NCI-H187 (cell line): ENCODE measurements at places on chromosomes 7 and 10.
A peak's percentile ranks its signal among the peaks of the same experiment; 100 is the strongest.

- DNase-seq = no peak
Measured at GRCh38 chr10:114652402-114653368, 5.4 kb downstream of the ABLIM1 start.

- no peak for DNase-seq
Measured at GRCh38 chr10:101818872-101819633, 809 bp upstream of the OGA start.

- no peak for DNase-seq
Measured at GRCh38 chr7:101952355-101953247, 135.2 kb downstream of the CUX1 start.

DNA sequence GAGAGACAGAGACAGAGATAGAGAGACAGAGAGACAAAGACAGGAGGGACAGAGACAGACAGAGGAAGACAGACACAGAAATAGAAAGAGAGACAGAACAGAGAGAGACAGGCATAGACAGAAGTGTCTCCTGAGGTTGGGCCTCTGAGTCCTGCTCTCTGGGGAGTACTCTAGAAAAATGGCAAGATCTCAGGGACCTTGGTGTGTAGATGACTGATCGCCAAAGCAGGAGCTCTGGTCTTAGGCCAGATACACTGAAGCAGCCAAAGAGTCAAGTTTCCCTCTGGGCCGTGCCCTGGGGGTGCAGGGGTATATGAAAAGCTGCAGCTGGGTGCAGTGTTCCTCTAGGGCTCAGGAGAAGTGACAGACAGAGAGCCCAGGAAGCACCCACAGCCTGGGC, 176.6 kb upstream of the TNS3 start:
- no peak for DNase-seq

GRCh38 chr7:130063036-130063435, 7.3 kb upstream of the KLHDC10 start:
- peak; percentile 7 for DNase-seq

DNA sequence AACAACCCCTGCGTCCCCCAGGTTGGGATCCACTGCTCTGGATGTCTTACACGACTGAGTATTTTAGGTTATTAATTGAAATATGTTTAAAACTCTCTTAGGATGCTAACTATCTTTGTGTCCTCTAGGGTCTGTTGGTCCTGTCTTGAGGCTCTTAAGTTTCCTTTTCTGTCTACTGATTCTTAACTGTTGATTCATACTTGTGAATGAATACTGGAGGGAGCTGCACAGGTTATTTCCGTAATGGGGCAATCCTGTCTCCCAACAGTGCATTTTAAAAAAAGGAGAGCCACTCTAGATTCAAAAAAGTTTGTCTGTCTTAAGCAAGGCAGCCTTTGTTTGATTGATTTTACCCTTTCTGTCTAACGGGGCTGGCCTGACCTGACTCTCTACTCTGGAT, 237.6 kb upstream of the POM121L12 start:
- DNase-seq = no peak

DNA sequence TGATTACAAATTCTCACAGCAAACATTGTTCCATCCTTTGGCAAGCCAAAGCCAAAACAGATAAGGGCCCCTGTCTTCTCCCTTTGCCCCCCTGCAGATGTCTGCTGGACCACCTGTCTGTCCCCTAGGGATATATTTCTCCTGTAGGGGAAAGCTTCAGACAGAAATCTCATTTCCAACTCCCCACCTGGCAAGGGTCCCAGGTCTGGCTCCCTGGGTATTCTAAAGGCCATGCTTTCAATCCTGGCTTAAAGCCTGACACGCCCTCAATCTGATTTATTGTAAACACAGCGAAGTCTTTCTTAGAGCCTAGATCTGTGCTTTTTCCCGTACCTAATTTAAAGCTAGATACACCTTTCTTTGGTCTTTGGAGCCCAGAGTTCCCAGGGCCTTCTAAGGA, 66.1 kb downstream of the KCNMA1 start:
- no peak for DNase-seq

GRCh38 chr10:78937393-78937792, 131.4 kb upstream of the ZMIZ1 start:
- no peak for DNase-seq

DNA sequence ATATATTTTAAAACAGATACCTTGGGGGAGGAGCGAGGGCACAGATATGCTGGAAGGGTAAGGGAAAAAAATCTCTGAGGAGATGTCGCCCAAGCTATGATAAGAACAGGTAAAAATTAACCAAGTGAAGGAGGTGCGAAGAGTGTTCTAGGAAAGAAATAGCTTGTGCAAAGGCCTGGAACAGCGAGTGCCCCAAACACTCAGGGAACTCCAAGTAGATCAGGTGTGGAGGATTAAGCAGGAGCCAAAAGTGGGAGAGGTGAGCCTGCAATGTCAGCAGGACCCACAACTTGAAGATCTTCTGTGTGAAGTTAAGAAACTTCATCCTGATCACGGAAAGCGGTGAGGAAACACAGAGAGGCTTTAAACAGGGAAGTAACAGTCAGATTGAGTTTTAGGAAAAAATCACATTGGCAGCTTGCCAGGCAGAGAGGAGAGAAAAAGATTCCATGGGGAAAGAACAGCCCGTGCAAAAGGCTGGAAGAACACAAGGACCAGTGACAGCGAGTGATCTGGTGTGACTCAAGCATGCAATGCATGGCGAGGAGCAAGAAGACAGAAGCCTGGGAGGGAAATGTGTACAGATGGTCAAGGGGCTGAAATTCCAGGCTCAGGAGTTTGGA, 30.7 kb downstream of the FGF8 start:
- DNase-seq = no peak

DNA sequence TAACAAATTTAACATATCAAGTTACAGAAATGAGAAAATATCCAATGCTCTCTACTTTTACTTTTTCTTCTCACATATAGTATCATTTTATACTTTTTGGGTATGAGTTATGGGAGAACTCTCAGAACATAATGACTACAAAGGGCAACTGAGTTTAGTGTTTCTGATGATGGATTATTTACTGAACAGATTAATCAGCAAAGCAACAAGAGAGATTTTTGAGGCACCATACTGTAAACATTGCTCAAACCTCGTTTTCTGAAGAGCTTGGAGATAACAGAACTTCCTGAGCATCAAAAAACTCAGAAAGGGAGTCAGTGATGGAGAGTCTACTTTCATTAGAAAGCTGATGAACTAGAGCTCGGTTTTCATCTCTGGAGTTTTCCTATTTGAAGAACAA, 84.8 kb upstream of the GSDME start:
- DNase-seq = no peak

DNA sequence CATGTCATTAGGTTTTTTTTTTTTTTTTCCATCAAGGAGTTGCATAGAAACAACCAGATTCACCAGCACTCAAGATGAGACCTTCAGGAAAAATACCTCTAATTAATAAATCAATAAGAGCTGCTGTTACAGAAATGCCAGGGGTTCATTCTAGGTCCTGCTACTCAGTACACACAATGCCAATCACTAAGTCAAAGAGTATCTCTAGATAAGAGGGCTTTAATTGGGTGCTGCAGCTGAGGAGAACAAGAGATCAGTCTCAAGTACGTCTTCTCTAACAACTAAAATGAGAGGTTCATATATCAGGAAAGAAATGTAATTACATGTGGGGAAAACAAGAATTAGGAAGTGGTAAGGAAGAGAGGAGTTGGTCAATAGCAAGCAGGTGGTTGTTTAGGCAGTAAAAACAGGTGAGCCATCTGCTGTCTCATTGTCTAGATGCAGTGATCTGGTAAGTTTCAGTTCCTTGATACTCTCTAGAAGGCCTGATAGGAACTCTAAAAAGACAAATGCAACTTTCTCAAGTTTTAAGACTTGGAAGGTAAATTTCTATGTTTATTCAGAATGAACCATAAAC, 272.9 kb upstream of the ZWINT start:
- DNase-seq = no peak

- no peak for DNase-seq
Measured at GRCh38 chr7:136993377-136993776, 124.9 kb downstream of the CHRM2 start.

DNA sequence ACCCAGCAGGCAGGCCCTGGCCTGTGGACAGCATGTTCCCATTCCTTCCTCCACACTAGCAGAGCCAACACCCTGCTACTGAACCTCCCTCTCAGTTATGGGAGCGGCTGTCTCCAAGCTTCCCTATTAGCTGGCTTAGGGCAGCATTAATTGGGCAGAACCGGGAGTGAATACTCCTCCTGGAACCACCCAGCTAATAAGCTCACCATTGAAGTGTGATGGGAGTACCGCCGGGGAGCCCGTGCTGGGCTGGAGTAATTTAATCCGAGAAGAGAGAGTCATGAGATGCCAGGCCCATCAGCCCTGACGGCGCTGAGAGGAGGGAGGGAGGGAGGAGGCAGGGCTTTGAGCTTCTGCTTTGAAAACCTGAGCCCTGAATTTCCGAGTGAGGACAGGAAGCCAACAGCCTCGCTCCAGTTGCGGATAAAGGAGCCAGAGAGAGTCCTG, 31.8 kb upstream of the ELFN1 start:
- no peak for DNase-seq

GRCh38 chr7:25579778-25580075, 351.4 kb upstream of the NPVF start:
- no peak for DNase-seq

GRCh38 chr10:99303899-99304861, 25.0 kb upstream of the CNNM1 start:
- DNase-seq = no peak

GRCh38 chr7:143305423-143306070, 10.4 kb upstream of the CLCN1 start:
- DNase-seq = no peak

DNA sequence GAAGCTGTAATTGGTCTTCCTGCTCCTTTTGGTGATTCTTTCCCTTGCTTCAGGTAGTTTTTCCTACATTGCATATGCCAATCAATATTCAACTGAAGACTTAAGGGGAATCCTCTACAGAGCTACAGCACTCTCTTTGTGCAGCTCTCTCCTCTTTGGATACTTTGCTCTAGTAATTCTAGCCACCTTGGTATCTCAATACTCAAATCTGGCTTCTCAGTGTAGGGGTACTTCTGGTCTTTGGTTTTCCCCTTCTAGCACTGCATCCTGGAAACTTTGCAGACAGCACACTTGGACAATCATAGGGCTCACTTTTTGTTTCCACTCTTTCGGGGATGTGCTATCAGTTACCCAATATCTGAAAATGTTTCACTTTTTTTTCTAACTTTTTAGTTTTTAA, 9.9 kb downstream of the PHTF2 start:
- no peak for DNase-seq

- DNase-seq = no peak
Measured at GRCh38 chr7:15652776-15653290, 33.6 kb downstream of the MEOX2 start.

DNA sequence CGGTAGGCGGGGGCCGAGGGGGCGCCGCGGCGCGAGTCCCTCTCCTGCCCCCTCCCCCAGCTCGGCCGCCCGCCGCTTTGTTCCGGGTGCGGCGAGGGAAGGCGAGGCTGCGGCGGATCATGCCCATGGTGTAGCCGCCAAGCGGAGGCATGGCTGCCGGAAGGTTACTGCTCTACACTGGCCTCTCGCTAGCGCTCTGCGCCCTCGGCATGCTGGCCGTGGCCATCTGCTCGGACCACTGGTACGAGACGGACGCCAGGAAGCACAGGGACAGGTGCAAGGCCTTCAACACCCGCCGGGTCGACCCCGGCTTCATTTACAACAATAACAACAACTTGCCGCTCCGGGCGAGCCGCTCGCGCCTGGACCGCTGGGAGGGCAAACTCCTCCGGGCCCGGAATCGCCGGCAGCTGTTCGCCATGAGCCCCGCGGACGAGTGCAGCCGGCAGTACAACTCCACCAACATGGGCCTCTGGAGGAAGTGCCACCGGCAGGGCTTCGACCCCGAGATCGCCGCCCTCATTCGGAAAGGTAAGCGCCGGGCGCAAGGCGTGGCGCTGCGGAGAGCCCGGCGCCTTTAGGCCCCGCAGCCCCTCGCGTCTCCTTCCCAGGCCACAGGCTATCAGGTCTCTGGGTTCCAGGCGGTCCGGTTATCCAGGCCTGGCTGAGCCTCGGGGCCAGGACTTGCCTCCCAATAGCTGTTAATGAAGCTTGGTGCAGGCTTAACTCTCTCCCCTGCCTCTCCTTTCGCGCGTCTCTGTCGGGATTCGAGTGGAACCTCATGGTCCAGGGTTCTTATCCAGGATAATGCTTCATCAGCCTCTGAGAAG, 513 bp downstream of the TMEM178B start:
- DNase-seq = peak; percentile 30

GRCh38 chr10:89474452-89474851, 60.1 kb downstream of the IFIT5 start:
- DNase-seq = no peak

- peak; percentile 57 for DNase-seq
Measured at GRCh38 chr10:75402486-75403143, 1.1 kb upstream of the ZNF503 start.

GRCh38 chr7:112206991-112207592, 597 bp downstream of the ZNF277 start:
- no peak for DNase-seq

DNA sequence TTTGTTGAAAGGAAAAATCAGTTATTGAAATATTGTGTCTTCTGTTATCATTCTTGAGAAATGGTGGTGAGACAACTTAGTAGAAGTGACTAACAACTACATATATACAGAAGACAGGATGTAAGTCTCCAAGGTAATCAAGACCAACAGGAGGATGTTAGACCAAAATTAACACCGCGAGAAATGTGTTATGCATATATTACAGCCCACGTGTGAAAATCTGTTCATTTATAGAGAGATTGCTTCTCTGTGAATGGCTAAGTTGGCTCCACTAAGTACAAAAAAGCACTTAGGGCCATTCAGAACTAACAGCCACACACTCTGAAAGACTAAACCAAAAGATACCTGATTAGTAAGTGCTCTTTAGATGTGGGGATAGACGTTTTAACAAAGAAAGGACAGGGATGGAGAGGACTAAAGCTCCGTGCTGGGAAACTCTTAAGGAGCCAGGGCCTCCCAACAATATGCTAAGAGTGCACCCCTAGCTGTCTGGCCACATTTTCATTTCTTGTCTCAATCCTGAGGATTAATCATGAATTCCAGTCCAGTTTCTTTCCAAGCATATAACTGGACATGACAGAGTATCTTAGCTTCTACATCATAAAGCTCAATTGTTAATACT, 26.5 kb downstream of the HDAC9 start:
- DNase-seq = peak; percentile 34

GRCh38 chr10:26381986-26382385, 56.2 kb upstream of the APBB1IP start:
- DNase-seq = no peak

GRCh38 chr10:96074776-96075175, 31.4 kb downstream of the CCNJ start:
- DNase-seq = no peak

GRCh38 chr10:33180390-33180789, 154.1 kb downstream of the NRP1 start:
- no peak for DNase-seq

DNA sequence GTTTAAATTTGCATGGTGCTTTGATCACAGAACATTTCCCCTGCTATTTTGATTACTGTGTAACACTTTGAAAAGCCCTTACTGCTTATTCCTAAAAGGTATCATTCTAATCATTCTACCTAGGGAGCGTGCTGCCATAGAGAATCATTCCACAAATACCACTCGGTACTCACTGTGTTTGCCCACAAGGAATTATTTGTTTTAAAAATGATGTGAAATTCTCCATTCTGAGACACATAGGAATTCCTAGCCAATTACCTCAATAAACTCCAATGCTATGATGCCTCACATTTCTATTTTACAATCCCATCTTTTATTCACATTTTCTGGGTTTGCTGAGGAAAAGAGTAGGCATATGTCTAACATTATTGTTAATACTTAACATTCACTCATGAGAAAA, 16.2 kb upstream of the TES start:
- DNase-seq = no peak
